SHP77 treated with DMSO at 0.1 percent for 48 hours (cell line): ENCODE measurements at places on chromosomes 12 and 14.

DNA sequence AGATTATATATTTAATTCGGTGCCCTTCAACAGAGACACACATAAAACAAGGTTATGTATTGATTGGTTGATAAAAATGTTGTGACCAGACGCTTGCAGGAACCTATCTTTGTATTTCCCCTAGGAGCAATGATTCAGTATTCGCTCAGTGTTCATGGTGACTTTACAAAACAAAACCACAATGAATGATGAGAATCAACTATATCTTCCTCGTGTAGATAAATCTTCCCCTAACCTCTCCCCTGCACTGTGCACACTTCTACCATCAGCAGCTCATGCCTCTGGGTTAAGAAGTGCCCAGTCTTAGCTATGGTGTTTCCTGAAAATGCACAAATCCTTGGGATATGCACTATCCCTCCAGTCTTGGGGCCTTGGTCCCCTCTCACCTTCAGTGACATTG, 16.3 kb downstream of the RIN3 start:
- no peak for DNase-seq

DNA sequence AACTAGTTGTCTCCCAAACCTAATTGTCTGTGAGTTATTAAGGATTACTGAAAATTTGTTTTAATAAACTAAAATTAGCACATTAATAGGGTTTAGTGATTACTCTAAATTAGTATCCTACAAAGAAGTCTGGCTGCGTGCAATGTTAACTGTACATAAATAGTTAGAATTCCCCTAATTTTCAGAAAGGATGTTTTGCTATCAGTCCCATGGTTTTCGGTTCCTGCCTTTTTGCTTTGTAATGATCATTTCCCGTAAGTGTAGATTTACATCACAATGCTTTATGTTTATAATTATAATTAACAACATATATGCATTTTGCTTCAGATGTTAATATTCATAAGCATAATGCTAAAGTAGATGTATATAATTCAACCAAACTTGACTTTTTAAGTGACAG, 19.8 kb upstream of the LYZ start:
- DNase-seq = no peak

GRCh38 chr14:59097681-59098080, 90.8 kb upstream of the DAAM1 start:
- DNase-seq = no peak

- DNase-seq = no peak
These were observed 992.9 kb downstream of the GALC start for GRCh38 chr14:87000081-87000480.

- DNase-seq = no peak
These were observed 18.0 kb upstream of the SLC38A4 start for GRCh38 chr12:46843811-46844210.
